ENCODE measurements at places on chromosomes 13 and 19.

- no peak for DNase-seq
Observed at GRCh38 chr13:51879133-51879532, 17.4 kb downstream of the CCDC70 start.

- DNase-seq = no peak
Observed at GRCh38 chr19:30378701-30379100, 6.5 kb downstream of the ZNF536 start.

GRCh38 chr13:113196970-113197737 lies 11.3 kb downstream of the PCID2 start:
- no peak for DNase-seq

DNA sequence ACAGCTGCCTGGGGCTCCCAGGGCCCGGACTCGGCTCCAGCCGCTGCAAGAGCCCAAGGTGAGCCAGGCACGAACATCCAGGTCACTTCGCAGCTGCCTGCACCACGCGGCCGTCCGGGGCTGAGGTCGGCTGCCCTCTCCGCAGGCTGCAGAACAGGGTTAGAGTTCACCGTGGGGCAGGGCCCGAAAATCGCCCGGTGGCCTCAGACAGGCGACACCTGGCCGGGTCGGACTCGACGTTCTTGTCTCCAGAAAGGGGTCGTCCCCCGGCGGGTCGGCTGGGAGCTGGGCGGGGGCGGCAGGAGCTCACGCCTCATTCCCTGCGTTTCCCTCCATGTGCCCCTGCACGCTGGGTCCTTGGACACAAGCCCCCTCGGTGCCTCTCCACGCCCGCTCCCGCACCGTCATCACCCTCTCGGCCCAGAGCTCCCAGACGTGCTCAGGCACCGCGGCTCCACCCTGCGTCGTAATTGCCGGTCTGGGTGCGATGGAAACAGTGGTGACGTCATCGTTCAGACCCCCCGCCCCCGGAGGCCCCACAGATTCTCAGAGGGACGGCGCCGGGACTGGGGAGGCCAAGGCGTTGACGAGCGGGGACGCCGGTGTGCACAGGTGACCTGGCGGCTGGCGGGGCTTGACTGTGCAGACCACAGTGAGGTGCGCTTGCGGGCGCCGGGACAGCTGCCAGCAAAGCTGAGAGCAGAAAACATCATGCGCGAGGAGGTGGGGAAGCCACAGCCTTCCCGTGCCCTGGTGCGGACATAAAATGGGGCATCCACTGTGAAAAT lies 4.0 kb upstream of the GRIN3B start:
- DNase-seq = peak; percentile 68

GRCh38 chr13:102856557-102856956 lies 10.7 kb downstream of the ERCC5 start:
- no peak for DNase-seq

GRCh38 chr19:42023121-42023942 lies 29.3 kb upstream of the ATP1A3 start:
- no peak for DNase-seq

- DNase-seq = no peak
Observed at GRCh38 chr19:35783469-35784434, 8.4 kb downstream of the ARHGAP33 start.

DNA sequence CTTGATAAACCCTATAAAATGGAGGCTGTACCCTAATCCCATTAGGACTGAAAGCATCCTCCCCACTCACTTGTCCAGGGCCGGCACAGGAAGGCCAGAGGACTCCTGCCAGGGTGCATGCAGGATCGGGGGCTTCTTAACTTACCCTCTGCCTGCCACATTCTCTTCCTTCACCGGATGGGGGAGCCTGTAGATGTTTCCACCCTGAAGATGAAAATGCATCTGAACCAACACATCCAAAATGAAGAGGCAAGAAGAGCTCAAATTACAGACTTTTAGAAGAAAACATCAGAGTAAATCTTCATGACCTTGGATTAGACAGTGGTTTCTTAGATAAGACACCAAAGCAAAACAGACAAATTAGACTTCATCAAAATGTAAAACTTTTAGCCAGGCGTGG lies 25.9 kb upstream of the NAPA start:
- DNase-seq = no peak

DNA sequence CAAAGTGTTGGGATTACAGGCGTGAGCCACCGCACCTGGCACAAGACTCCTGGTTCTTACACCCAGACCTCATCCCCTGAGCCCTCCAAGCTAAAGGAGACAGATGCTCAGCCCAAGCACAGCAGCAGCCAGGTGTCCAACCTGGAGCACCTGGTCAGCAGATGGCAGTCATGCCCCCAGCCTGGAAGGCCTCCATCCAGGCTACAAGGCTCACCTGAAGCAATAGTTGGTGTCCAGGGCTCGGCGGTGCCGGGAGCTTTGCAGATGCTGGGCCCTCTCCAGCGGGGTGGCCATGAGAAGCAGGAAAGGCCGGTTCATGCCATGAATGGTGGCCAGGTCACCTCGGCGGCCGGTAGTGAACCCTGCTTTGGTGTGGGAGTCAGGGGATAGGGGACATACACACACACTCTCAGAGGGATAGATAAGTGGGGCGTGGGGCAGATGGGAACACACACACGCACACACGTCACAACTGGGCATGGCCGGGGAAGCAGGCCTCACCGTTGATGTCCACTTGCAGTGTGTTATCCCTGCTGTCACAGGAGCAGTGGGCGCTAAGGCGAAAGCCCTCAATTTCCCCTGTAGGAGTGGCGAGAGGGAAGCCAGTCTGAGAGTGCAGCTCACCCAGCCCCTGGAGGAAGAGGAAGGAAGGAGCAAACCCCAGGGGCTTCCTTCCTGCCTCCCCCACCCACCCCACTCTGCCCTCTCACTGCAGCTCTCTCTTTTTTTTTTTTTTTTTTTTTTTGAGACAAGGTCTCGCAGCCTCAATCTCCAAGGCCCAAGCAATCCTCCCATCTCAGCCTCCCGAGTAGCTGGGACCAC lies 11.8 kb downstream of the TGFB1 start:
- no peak for DNase-seq

GRCh38 chr19:39310558-39311311 lies 9.9 kb downstream of the LRFN1 start:
- DNase-seq = no peak

- no peak for DNase-seq
Observed at GRCh38 chr13:36819739-36820090, 693 bp downstream of the RFXAP start.

GRCh38 chr19:2266183-2266993 lies 10.2 kb upstream of the JSRP1 start:
- no peak for DNase-seq

- no peak for DNase-seq
Observed at GRCh38 chr13:55255236-55255635, 1885.5 kb upstream of the PRR20A start.

DNA sequence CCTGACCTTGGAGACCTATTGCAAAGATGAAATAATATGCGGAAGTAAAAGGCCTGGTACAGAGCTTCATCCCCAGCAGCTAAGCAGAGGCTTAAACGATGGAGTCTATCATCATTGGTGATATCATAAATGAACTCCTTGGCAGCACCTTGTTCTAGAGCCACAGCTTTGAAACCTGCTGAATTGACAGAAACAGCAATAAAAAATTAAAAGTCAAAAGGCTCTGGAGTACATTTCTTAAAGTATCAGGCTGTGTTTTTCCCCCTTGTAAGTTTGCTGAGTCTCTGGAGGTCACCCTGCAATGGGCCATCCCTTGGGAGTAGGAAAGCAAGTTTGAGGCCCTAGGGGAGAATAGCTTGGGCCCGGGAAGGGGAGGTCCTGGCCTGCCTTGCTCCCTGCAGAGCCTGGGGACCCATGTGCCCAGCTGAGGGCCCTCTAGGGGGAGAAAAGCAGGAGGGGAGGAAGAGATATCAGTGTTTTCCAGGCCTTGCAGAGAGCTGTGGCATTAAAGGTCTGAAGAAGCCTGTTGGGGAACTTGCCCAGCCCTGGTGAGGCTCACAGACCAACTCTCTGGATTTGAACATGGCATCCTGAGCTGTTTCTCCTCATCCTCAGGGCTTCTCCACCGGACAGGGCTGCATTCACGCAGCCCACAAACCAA lies 416.1 kb downstream of the ZNF536 start:
- no peak for DNase-seq

GRCh38 chr19:28883241-28883693 lies 329.7 kb downstream of the UQCRFS1 start:
- no peak for DNase-seq

GRCh38 chr13:23844132-23844531 lies 45.1 kb downstream of the MIPEP start:
- no peak for DNase-seq

DNA sequence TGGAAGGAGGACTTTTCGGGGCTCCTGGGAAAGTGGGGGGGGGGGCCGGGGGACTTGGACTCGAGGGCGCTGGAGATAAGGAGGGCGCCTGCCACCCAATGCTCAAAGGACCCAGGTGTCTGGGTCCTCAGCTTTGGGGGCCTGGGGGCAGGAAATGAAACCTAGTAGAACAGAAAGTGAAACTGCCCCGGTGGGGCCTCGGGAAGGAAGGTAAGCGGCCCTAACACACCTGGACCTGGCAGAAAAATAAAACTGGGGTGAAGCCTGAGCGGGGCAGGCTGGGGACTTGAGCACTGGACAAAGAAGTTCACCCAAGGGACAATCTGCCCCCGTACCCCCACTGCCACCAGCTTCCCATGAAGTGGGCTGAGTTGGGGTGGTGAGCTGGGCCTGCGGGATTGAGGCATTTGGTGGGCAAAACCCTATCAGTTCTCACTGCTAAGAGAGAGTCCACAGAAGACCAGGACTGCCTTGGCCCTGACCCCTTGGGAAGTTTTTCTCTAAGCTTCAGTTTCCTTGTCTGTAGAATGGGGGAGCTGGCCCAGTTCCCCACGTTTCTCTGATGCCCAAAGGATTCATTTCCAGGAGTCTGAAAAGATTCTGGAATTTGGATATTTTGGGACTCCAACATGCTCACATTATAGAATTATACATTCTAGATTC lies 2.3 kb downstream of the PRKD2 start:
- no peak for DNase-seq

GRCh38 chr13:26326562-26326961 lies 72.6 kb downstream of the CDK8 start:
- no peak for DNase-seq

DNA sequence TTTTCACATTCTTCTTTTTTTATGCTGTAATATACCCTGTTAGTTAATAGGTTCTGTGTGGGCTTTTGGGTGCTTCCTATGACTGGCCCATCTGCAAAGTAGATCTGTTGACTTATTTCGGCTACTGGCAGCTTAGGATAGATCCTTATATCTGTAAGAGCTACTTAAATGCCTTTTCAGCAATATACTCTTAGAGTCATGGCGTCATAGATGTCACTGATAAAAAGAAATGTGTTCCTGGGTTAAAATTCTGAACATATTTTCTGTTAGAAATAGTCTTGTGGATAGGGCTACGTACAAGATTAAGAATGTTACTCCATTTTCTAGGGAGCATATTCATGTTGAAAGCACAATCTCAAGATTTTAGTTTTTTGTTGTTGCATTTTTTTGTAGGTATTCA lies 4.7 kb downstream of the AKAP11 start:
- no peak for DNase-seq

DNA sequence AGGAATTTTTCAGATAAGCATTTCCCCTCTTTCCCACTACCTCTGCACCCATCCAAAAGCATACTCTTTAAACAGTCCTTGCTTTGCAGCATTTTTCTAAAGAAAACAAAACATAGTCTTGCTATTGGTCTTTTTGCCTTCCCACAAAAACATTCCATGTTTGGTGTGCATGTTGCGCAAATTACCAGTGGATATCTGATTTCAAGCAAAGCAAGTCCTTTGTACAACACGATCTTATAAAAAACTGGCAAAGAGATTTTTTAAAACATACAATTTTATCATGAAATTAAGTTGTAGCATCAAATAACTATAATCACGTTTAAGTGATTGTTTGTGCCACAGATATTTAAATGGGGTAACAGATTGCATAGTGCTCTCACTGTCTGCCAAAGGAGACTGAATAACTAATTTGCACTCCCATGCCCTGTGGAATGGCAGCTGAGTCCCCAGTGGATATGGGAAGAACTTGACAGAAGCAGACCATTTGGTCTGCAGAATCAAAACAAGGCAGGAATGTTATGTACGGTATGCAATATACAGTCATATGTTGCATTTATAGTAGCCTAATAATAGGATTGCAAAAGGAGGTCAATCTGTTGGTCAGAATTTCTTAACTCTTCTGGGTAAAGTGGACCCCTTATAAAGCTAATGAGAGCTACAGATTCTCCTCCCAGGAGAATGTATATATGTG lies 285.7 kb downstream of the TBC1D4 start:
- no peak for DNase-seq

GRCh38 chr13:26929971-26930730 lies 169.6 kb upstream of the GPR12 start:
- peak; percentile 47 for DNase-seq

DNA sequence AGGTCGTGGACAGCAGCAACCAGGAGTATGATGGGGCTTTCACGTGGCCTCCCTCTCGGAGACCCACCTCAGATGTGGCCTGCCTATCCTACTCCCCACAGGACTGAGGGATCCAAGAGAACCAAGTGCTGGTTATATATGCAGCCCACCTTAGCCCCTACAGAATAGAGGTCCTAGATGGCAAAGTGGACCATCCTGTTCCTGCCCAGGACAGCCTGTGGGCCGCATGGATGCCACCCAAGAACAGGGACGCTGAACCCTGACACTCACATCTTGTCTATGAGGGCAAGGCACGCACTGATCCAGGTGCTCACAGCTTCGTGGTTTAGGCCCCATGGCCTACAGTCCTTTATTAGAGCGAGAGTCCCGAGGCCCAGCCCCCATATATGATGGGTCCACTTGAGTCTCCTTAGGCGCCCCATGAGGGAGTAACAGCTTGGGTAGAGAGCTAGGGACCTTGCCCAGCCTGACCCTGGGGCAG lies 1.5 kb upstream of the SLC27A5 start:
- no peak for DNase-seq

- no peak for DNase-seq
Observed at GRCh38 chr13:100680131-100680530, 5.5 kb upstream of the TMTC4 start.

DNA sequence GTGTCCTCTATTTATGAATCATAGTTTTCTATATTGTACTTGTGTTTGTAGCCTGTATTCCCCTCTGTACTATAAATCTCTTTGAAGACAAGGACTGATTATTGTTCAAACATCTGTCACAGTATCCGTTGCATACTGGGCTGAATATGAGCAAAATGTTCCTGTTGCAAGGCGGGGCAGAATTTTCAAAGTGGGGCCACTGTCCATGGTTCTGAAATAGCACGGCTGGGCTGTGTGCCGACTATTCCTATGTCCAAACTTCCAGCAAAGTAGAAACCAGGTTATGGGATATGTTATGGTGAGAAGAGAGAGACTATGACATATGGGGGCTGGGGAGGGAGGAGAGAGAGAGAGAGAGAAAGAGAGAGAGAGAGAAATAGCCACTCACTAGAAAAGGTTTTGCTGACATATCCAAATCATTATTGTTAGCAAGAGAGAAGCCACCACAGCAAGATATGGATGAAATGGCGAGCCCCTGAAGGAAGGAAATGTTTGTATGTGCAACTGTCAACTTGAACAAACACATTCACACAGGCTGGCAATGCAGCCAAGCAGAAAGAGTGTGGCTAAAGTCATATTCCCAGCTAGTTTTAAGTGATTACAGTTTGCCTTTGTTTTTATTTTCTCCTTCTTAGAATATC lies 107.0 kb upstream of the GPR12 start:
- DNase-seq = no peak

Measured in activated effector memory CD4-positive, alpha-beta T cell treated with Interleukin-2 at 50 U/mL for 16 hours (primary cell).